ENCODE measurements at places on chromosomes 1 and 21. TPM values are rescaled to one million over a fixed set of nuclear protein-coding genes. Genes with fewer than 3 reads are reported as not detected.

- no peak overlapping the region for H3K4me3 ChIP-seq
- no peaks in the 10 kb centered on the region for H3K27me3 ChIP-seq
- no peak overlapping the region for H3K27ac ChIP-seq
Observed at GRCh38 chr1:25854554-25854953, 4.7 kb downstream of the AUNIP start.

DNA sequence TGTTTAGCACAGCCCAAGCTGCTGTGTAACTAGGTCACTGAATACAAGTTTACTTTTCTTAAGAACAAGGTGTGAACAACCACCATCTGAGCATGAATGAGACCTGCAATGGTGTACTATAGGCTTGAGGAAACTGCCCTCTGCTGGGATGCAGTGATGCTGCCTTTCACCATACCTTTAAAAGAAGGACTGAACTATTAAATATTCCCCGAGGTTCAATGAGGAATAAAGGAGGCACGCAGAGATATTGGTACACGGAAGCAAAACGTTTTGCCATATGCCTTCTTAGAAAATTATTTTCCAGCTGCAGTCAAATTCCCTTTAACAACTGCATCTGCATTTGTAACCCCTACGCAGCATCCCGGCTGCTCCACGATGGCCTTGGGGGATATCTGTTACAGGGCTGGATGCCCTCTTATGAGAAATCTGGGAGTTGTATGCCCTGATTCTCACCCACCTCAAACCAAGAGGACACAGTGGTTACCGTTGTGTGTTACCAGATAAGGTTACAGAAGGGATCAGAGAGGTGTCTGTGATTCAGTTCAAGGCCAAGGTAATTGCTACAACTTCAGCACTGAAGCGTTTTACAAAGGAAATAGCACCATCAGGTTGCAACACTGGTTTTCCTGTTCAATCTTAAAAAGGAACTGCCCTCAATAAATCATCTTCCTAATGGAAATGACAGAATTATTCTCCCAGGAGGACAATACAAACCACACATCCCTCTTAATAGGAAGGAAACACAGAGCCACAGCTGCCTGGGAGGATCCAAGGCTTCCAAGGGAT lies 470.5 kb downstream of the LTN1 start:
- no peak overlapping the region for H3K4me3 ChIP-seq
- H3K4me1 ChIP-seq: no peaks in the 10 kb centered on the region
- H3K27me3 ChIP-seq: no peaks in the 10 kb centered on the region
- no peaks in the 10 kb centered on the region for H3K36me3 ChIP-seq

- no peak for DNase-seq
- H3K4me1 ChIP-seq: no peaks in the 10 kb centered on the region
- H3K27me3 ChIP-seq: no peaks in the 10 kb centered on the region
- H3K27ac ChIP-seq: no peak overlapping the region
- no peaks in the 10 kb centered on the region for H3K36me3 ChIP-seq
- no peak overlapping the region for H3K4me3 ChIP-seq
Observed at GRCh38 chr1:221522529-221522940, 219.4 kb downstream of the DUSP10 start.

- no peaks in the 10 kb centered on the region for H3K36me3 ChIP-seq
- no peak for DNase-seq
- H3K4me3 ChIP-seq: no peak overlapping the region
- peaks cover 7% of the 10 kb centered on the region for H3K4me1 ChIP-seq
Observed at GRCh38 chr1:202280595-202280994, 61.1 kb downstream of the UBE2T start.

- DNase-seq: peak; percentile 89
- peak within 1 kb of the TSS; percentile 53 for H3K4me3 ChIP-seq
- peaks cover 18% of the 10 kb centered on the region for H3K4me1 ChIP-seq
- no peaks in the 10 kb centered on the region for H3K36me3 ChIP-seq
- H3K27me3 ChIP-seq: peaks cover 6% of the 10 kb centered on the region
- peak within 1 kb of the TSS; percentile 79 for H3K27ac ChIP-seq
Observed at GRCh38 chr1:109113590-109114341, at the start of gene ELAPOR1. ELAPOR1 (plus strand) TSS chr1:109114115; CDS start chr1:109114184, 69 bp downstream.

GRCh38 chr1:187817782-187818181 lies 989.0 kb downstream of the PLA2G4A start:
- H3K36me3 ChIP-seq: no peaks in the 10 kb centered on the region
- no peaks in the 10 kb centered on the region for H3K27me3 ChIP-seq
- no peak overlapping the region for H3K4me3 ChIP-seq
- H3K4me1 ChIP-seq: no peaks in the 10 kb centered on the region
- no peak overlapping the region for H3K27ac ChIP-seq

GRCh38 chr1:197467881-197468280 lies 199.8 kb downstream of the CRB1 start:
- no peaks in the 10 kb centered on the region for H3K36me3 ChIP-seq
- H3K4me3 ChIP-seq: no peak overlapping the region
- H3K4me1 ChIP-seq: peaks cover 10% of the 10 kb centered on the region

DNA sequence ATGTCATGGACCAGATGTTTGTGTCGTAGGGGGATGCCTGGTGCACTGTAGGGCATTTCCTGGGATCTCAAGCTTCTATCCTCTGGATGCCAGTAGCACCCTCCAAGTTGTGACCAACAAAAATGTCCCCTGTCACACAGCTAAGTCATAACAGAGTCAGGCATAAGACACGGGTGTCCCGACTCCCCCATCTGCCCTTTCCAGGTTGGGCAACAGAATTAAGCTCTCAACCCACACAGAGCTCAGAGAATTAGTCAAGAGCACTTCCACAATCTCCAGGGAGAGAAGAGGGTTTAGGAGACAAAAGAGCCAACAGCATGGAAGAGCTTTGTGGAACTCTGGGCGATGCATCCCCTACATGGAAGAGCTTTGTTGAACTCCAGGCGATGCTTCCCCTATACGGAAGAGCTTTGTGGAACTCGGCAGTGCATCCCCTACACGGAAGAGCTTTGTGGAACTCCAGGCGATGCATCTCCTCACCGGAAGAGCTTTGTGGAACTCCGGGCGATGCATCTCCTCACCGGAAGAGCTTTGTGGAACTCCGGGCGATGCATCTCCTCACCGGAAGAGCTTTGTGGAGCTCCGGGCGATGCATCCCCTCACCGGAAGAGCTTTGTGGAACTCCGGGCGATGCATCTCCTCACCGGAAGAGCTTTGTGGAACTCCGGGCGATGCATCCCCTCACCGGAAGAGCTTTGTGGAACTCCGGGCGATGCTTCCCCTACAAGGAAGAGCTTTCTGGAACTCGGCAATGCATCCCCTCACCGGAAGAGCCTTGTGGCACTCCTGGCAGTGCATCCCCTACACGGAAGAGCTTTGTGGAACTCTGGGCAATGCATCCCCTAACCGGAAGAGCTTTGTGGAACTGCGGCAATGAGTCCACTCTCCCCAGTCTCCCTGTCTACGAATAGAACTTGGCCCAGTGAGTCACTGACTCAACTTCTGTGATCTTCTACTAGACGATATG lies 422.7 kb downstream of the KIF26B start:
- no peak overlapping the region for H3K4me3 ChIP-seq
- no peaks in the 10 kb centered on the region for H3K36me3 ChIP-seq
- DNase-seq: no peak

GRCh38 chr1:165056914-165057313 lies 299.6 kb downstream of the LMX1A start:
- no peaks in the 10 kb centered on the region for H3K27me3 ChIP-seq
- no peak overlapping the region for H3K27ac ChIP-seq
- DNase-seq: no peak
- no peaks in the 10 kb centered on the region for H3K4me1 ChIP-seq
- no peaks in the 10 kb centered on the region for H3K36me3 ChIP-seq

DNA sequence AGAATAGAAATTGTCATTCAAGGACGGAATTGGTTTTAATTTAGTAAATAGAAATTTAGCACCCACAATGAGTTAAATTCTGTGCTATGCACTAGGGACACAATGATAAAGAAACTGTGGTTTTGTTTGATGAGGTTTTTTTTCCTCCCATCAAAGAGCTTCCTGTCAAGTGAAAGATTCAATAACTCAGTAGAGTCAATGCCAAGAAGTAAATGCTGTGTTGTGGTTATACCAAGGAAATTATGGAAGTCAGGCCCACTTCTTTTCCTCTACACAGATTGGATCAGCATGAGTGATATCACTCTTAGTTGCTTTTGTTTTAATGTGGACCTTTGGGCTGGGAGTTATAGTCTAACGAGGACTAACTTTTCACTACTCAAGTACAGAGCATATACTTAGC lies 1269.6 kb upstream of the ADGRL2 start:
- DNase-seq: no peak
- H3K27me3 ChIP-seq: no peaks in the 10 kb centered on the region

DNA sequence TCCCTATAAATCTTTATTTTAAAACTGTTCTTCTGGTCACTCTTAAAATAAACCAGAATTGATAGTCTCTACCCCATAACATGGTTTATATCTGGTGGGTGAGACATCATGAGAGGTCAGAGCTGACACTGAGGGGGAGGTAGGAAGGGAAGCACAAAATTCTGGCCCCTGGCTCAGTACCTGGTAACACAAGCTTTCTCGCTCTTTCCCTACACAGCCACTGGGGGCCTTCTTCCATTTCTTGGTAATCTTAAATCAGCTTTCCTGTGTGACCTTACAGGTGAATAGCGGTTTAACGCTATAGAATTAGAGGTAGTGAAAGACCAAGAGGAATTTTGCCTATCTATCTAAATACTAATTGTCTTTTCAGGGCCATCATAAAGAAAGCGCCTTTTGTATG lies 5.4 kb downstream of the CRNN start:
- H3K4me3 ChIP-seq: no peak overlapping the region
- no peaks in the 10 kb centered on the region for H3K36me3 ChIP-seq
- no peak overlapping the region for H3K27ac ChIP-seq
- no peak for DNase-seq
- no peaks in the 10 kb centered on the region for H3K27me3 ChIP-seq
- no peaks in the 10 kb centered on the region for H3K4me1 ChIP-seq

DNA sequence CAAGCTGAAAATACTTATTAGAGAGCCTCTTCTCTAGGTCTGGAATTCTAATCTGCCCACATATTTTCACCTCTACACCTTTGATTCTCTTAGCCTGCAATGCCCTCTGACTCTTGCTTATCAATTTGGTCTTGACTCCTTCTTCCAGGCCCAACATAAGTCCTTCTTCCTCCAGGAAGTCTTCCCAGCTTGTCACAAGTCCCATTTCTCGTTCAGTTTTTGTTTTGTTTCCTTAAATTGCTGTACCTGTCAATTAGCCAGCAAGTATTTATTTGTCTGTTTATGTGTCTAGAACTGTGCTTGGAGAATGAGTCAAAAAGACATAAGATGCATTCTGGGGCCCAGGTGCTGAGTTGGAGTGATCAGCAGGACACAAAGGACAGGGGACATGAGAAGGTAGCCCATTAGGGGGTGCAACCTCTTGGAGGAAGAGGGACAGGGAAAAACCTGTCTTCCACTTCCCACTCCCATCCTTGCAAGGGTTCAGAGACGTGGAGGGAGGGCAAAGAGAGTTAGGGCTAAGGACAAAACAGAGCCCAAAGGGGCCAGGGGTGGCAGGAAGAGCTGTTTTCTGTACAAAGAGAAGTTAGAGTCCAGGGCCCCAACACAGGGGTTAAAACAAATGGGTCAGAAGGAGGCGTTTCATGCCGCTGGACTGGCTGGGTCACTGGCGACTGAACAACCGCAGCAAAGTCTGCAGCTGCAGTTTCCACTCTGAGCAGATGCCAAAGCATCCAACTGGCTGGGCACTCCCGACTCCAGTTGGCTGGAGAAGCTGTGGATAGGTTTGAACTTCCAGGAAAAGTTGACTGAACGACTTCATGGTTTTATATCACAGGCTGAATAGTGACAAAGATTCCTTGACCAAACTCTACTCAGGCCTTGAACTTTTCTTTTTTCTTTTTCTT lies 10.7 kb upstream of the CNR2 start:
- H3K27ac ChIP-seq: no peak overlapping the region
- no peaks in the 10 kb centered on the region for H3K27me3 ChIP-seq
- peak; percentile 63 for DNase-seq
- no peak overlapping the region for H3K4me3 ChIP-seq
- peaks cover 34% of the 10 kb centered on the region for H3K4me1 ChIP-seq

Gene HUNK
- total RNA-seq: not detected

Gene CYYR1
- total RNA-seq: 6.8 TPM

Gene RNU1-4
- 9,966 TPM for total RNA-seq

Gene PLA2G2C
- not detected for total RNA-seq

Gene AGMAT
- not detected for total RNA-seq

Gene TRIM45
- total RNA-seq: not detected

Gene ANGPTL3
- total RNA-seq: not detected

Gene MFAP2
- total RNA-seq: 31.5 TPM

Gene COA7
- 6.7 TPM for total RNA-seq

All from stomach (tissue), 19 donors.